Activated CD8-positive, alpha-beta T cell treated with anti-CD3 and anti-CD28 coated beads for 36 hours (primary cell): ENCODE measurements at places on chromosomes 12 and 14.
A peak's percentile ranks its signal among the peaks of the same experiment; 100 is the strongest.

- DNase-seq: peak; percentile 47
These were observed at the start of gene PPP1R36 for GRCh38 chr14:64549791-64550620. Gene PPP1R36, plus strand, starts transcription at chr14:64549961. Its CDS starts 37 bp downstream, at chr14:64549998.

- no peak for DNase-seq
These were observed 17.6 kb upstream of the AMIGO2 start for GRCh38 chr12:47097276-47097896.

GRCh38 chr14:87503711-87504110 lies 489.3 kb downstream of the GALC start:
- no peak for DNase-seq

GRCh38 chr12:24561882-24562770 lies 386.8 kb downstream of the BCAT1 start:
- DNase-seq: peak; percentile 21

- DNase-seq: no peak
These were observed 353.3 kb downstream of the GRIN2B start for GRCh38 chr12:13628067-13628466.

DNA sequence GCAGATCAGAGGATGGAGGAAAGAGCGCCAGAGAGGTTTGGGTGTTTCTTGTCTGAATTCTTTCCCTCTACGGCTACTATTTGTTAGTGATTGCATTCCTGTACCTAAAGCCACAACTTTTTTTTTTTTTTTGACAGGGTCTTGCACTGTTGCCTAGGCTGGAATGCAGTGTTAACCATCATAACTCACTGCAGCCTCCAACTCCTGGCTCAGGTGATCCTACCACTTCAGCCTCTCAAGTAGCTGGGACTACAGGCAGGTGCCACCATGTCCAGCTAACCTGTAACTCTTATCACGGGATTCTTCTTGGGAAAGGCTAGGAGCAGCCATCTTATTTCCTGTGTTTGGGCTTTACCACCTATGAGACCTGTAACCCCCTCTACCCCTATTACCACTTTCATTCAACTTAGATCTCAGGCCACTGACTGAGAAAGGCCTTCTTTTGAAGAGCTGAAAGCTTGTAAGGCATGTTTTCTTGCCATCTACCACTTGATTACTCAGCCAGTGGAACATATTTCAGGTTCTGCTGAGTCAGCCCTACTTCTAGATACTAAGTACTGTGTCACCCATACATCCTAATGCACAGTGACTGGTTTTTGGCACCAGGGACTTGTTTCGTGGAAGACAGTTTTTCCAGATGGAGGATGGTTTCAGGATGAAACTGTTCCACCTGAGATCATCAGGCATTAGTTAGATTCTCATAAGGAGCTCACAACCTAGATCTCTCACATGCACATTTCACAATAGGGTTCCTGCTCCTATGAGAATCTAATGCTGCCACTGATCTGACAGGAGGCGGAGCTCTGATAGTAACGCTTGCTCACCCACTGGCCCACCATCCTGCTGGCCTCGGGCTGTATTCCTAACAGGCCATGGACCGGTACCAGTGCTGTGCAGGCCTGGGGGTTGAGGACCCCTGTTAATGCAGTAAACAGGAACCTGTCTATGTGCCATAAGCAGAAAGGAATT lies 6.9 kb downstream of the VEZT start:
- peak; percentile 12 for DNase-seq

DNA sequence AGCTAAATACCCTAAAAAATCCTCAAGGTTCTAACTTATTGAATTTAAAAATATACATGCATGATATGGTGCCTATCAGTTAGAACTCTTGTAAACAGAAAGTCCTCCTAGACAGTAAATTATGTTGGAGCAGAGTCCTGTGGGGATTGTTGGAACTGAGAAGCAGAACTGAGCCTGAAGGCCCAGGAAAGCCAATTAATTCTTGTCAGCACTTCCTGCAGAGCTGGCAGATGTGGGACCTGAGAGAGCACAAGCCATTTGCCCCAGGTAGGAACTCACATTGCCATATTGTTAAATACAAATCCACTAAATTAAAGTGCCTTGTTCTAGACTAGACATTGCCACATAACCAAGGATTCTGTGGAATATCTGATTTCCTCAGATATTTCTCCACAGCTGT lies 117.1 kb downstream of the RTN1 start:
- no peak for DNase-seq

GRCh38 chr12:118706437-118706836 lies 274.9 kb upstream of the SRRM4 start:
- DNase-seq: no peak

DNA sequence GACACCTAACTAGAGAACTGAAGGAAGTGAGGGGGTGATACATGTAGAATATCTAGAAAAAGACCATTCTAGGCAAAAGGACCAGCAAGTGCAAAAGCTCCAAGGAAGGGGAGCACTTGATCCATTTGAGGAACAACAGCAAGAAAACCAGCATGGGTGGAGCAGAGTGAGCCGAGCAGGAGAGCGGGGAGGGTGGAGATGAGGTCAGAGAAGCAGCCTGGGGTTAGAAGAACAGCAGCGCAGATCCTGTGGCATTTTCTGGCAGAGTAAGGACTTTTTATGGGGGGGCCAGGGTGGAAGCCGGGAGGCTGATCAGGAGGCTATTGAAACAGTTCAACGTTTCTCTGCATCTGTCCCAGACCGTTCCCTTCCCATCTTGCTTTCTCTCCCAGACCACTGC lies 24.5 kb upstream of the TMCC3 start:
- no peak for DNase-seq

DNA sequence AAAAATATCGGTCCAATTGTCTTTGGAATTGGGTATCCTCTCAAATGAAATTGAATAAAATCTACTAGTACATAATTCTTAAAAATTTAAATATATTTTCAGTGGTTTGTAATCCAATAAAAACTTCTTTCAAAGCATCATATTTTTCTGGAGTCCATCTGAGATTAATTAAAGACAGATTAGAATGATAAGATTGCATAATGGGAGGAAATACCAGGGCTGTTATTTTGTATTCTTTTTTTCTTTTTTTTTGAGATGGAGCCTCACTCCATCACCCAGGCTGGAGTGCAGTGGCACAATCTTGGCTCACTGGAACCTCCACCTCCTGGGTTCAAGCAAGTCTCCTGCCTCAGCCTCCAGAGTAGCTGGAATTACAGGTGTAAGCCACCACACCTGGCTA lies 103.8 kb downstream of the TMTC3 start:
- no peak for DNase-seq

DNA sequence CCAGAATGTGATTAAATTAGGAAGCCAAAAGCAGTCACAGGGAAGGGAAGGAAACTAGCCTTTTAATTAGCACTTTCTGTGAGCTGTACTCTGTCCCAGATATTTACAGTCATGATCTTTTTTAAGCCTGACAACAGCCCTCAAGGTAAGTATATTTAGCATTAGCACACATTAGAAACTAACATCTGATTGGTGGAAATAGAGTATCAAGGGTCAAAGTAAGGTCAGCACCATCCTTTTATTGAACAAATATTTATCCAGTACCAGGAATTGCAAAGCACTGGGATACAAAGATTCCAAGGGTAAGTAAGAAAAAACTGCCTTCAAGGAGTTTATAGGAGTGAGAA lies 28.2 kb downstream of the RPGRIP1 start:
- DNase-seq: no peak

GRCh38 chr12:100515968-100516367 lies 42.3 kb downstream of the NR1H4 start:
- DNase-seq: no peak

DNA sequence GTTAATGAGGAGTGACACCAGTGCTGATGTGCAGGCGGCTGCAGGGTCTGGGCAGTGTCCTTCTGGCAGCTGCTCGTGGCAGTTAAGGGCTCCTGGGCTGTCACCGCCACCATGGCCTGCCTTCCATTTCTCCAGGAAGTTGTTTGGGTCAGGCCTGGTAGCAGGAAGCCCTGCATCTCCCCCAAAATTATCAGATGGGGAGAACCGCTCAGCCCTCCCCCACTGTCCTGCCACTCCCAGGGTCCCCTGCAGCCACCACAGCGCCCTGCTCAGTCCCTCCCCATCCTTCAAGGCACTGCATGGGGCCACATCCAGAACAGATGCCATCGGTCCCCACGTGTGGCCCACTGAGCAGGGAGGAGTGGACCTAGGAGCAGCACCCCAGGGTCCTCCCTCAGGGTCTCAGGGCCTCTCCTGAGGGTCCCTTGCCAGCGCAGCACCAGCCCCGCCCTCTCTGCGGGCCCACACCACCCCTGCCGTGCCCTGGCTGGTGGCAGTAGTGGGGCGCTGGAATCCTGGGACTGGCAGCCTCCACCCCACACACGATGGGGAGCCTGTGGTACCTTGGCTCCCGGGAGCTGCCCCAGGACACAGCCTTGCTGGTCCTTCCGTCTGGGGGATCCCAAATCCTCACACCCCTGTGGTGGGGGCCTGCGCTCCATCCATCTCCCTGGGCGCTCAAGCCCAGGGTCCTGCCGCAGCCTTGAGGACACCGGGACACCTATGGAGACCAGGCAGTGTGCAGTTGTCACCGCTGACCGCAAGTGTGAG lies 10.3 kb upstream of the AMN start:
- no peak for DNase-seq

DNA sequence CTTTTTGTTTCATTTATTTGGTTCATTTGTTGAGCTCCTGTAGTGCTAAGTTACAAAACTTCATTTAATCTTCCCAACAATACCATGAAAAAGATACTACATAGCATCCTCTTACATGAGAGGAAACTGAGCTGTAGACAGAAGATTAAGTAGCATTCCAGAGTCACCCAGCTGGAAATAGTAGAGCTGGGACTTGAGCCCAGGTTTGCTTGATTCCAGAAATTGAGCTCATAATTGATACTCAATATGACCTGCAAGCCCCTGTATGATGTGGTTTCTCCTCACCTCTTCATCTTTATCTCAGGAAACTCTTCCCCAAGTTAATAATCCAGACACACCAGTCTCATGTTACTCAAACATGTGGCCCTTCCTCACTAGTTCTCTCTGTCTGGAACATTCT lies 87.0 kb upstream of the DAAM1 start:
- DNase-seq: no peak

DNA sequence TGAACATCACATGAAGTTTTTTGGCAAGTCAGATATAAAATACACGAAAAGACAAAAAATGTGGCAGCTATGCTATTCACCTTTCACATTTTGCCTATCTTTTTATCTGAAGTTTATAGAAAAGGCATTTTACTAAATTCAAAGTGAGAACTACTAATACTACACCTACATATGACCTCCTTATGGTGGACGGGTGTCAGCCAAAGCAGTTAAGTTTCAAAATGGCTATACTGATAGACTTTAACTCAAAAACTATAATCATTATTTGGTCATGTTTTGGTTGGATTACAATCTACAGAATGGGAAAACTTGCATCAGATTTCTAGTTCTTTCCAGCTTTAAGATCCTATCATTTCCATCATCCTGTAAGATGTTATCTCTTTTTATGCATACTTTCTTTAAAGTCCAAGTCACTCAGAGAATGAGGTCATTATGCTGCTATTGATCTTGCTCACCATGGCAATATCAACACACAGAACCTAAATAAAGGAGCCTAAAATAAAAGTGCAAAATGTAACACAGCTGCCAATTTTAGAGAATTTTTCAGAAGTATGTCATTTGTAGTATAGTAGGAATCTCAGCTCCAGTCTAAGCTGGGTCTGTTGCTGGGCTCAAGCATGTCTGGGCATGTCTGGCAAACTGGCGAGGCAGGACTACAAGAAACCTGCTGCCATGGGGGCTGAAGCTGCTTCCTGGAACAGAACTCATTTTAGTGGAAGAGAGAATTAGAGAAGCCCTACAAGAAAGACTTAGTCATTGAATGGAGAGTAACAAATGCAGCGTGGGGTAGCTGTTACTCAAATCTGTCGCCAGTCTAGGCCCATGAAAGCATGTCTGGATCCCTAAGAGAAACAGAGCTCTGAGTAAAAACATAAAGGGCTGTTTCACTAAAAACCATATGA lies 7.6 kb upstream of the AEBP2 start:
- DNase-seq: peak; percentile 79

- DNase-seq: peak; percentile 47
These were observed 120.3 kb downstream of the FBXL14 start for GRCh38 chr12:1474041-1474573.

- DNase-seq: no peak
These were observed 6.9 kb upstream of the MED13L start for GRCh38 chr12:116284396-116284795.

- DNase-seq: no peak
These were observed 18.1 kb upstream of the DUSP6 start for GRCh38 chr12:89370421-89370831.

DNA sequence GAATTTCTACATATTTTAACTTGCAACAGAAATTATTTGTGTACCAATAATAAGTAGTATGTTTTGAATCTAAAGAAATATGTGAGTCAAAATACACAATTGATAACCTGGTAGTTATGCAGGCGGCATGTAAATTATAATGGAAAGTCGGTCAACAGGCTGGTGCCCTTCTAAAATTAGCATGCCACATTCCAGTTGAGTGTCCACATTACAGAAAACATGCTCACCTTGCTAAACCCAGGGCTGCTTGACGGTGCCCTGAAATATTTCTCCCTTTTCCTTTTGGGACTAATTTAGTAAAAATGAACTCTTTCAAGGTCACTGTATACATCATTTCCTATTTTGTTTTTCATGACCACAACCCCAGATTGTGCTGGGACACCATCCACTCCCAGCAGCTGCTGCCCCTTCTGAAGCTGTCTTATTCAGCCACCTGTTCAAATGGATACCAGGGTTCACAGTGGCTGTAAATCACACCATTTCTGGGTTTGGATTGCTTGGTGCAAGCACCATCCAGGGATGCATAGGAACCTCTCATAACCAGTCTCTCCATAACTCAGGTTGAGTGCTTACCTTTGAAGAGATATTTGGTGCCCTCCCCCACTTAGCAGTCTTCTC lies 110.6 kb downstream of the ANO6 start:
- no peak for DNase-seq

DNA sequence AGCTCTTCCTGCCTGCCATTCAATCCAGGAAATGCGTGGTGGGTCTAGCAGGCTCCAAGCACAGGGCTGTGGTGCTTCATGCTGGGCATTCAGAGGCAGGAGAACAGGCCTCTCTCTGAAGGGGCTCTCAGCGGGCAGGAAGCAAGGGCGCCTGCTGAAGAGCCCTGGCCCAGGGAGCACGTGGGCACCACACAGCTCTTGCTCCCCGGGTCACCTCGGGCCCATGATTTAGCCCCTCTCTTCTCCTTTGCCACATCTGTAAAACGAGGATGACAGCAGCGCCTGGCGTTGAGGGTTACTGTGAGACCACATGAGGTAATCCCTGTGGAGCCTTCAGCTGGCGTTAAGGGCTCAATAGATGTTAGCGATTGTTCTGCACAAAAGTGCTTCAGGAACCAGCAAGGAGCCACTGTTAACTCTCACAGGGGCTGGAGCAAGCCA lies 37.6 kb upstream of the SPTLC2 start:
- no peak for DNase-seq

- no peak for DNase-seq
These were observed 7.1 kb downstream of the TAPBPL start for GRCh38 chr12:6459004-6459337.

DNA sequence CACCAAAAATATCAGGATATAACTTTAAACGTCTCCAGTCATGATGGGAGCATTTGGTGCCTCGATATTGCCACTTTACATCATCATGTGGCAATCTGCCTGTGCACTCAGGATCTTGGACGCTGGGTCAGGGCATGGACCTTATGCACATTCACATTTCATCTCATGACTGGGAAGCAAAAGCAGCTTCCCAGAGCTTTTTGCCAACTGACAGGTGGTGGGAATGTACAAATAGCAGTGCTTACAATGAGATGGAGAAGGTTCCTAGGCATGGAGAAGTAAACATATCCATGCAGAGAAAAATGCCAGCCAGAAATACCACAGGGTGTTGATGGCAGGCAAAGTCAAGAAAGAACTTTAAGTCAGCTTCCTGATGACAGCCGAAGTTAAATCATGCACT lies 30.3 kb downstream of the EFCAB11 start:
- DNase-seq: no peak

GRCh38 chr14:88421286-88421685 lies 35.8 kb downstream of the SPATA7 start:
- DNase-seq: no peak
